HepG2 (cell line): ENCODE measurements at places on chromosomes 16 and 17. TPM values are rescaled to one million over a fixed set of nuclear protein-coding genes. Genes with fewer than 3 reads are reported as not detected.

GRCh38 chr16:79483336-79483735, 117.2 kb downstream of the MAF start:
- no peaks in the 10 kb centered on the region for H3K36me3 ChIP-seq
- no peaks in the 10 kb centered on the region for H3K27me3 ChIP-seq
- no peak for DNase-seq
- no peak overlapping the region for H3K27ac ChIP-seq

- DNase-seq = no peak
- no peak overlapping the region for H3K27ac ChIP-seq
- H3K27me3 ChIP-seq = no peaks in the 10 kb centered on the region
- H3K36me3 ChIP-seq = no peaks in the 10 kb centered on the region
These were observed 101.8 kb downstream of the XYLT1 start for GRCh38 chr16:17368951-17369350.

The PRDM7 gene
- not detected in 2 replicates for total RNA-seq

The SOX9 gene
- total RNA-seq = 27.6 and 40.1 TPM in 2 replicates
